ENCODE measurements at places on chromosomes 2 and 18. TPM values are rescaled to one million over a fixed set of nuclear protein-coding genes. Genes with fewer than 3 reads are reported as not detected.

Gene CFAP221
- total RNA-seq = 5.6 TPM

Gene POLR1B
- 31.5 TPM for total RNA-seq

Gene ATG16L1
- total RNA-seq = 36.7 TPM

- no peak for DNase-seq
Observed at GRCh38 chr2:215019085-215019484, 119.3 kb downstream of the ABCA12 start.

Gene ATP8B1
- total RNA-seq = 2.5 TPM

GRCh38 chr2:192070099-192070498 lies 124.6 kb downstream of the TMEFF2 start:
- DNase-seq = no peak

All from occipital lobe (tissue), 3 donors.